Umbilical cord (tissue), 2 donors: ENCODE measurements at places on chromosomes 7 and 10. TPM values are rescaled to one million over a fixed set of nuclear protein-coding genes. Genes with fewer than 3 reads are reported as not detected.

- no peak for DNase-seq
Measured at GRCh38 chr7:96361116-96361857, 39.4 kb upstream of the SLC25A13 start.

- no peak for DNase-seq
Measured at GRCh38 chr10:19968745-19969144, 152.5 kb downstream of the PLXDC2 start.

GRCh38 chr7:4361774-4362173, 320.3 kb upstream of the FOXK1 start:
- no peak for DNase-seq

- no peak for DNase-seq
Measured at GRCh38 chr7:2209961-2210323, 22.8 kb downstream of the MAD1L1 start.

- DNase-seq = peak; percentile 31
Measured at GRCh38 chr7:51428217-51428887, 111.7 kb upstream of the COBL start.

GRCh38 chr7:93992421-93993110, 11.6 kb downstream of the BET1 start:
- no peak for DNase-seq

The ADCYAP1R1 gene
- total RNA-seq = 0.48 TPM

The VENTX gene
- total RNA-seq = not detected

The PUS7 gene
- total RNA-seq = 19.5 TPM

The MGMT gene
- 22.1 TPM for total RNA-seq

- peak; percentile 81 for DNase-seq
Measured at GRCh38 chr7:99374111-99375064, at the start of gene ARPC1B. Gene ARPC1B (plus strand): TSS chr7:99374730. CDS start chr7:99385715, 10,985 bp downstream.

GRCh38 chr7:99990460-99990852, 14.6 kb upstream of the AZGP1 start:
- no peak for DNase-seq

- DNase-seq = peak; percentile 19
Measured at GRCh38 chr10:62788861-62789467, 15.6 kb upstream of the ADO start.

GRCh38 chr10:14325325-14325955, 5.3 kb downstream of the FRMD4A start:
- DNase-seq = no peak

DNA sequence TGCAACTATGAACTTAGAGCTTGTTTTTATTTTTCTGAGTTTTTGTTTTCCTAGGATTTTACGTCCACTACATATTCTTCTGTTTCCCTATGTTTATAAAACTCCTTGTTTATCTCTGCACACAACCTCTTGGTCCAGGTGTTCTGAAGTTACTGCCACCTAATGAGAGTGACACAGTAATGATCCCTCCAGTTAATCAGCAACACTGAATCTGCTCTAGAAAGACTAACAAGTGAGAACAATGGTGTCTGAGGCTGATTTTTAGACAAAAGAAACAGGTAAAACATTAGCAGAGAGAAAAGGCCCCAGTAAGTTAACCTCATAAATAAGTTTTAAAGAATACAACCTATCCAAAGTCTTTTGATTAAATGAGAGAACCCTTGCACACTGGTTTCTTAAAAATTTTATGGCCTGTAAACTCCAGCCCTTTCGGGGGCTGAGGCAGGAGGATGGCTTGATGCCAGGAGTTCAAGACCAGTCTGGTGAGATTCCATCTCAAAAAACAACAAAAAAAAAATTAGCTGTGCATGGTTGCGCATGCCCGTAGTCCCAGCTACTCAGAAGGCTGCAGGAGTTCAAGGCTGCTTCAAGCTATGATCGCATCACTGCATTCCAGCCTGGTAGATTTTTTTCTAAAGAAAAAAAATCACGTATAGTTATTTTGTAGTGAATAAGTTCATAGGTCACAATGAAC, 397.6 kb downstream of the MAGI2 start:
- peak; percentile 62 for DNase-seq

- no peak for DNase-seq
Measured at GRCh38 chr7:73539709-73540108, 17.6 kb upstream of the BAZ1B start.

GRCh38 chr10:30579574-30579973, 50.0 kb downstream of the LYZL2 start:
- peak; percentile 82 for DNase-seq

The NUTM2A gene
- total RNA-seq = not detected

DNA sequence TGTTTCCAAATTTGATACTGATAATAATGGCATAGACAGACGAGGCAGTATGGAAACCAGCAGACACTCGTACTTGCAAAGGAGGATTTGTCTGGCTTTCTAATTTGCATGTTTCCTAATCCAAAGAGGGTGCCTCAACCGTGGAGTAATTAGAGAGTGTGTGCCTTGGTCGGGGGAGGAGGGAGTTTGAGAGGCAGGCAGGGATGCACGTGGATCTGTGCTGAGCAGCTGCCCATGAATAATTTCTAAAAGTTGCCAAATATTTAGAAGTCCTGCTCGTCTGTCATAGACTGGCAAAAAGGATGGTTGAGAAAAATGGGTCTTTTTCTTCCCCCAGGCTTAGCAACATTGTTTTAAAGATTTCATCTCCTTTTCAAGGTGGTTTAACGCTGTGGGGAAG, 69.4 kb downstream of the PTPRE start:
- DNase-seq = no peak

GRCh38 chr7:42127232-42127622, 109.8 kb downstream of the GLI3 start:
- no peak for DNase-seq

The SPRN gene
- total RNA-seq = 0.96 TPM

The ACSM6 gene
- total RNA-seq = 0.96 TPM

- DNase-seq = no peak
Measured at GRCh38 chr10:101803511-101803910, 14.7 kb downstream of the OGA start.

The GIMAP4 gene
- total RNA-seq = 9.6 TPM

DNA sequence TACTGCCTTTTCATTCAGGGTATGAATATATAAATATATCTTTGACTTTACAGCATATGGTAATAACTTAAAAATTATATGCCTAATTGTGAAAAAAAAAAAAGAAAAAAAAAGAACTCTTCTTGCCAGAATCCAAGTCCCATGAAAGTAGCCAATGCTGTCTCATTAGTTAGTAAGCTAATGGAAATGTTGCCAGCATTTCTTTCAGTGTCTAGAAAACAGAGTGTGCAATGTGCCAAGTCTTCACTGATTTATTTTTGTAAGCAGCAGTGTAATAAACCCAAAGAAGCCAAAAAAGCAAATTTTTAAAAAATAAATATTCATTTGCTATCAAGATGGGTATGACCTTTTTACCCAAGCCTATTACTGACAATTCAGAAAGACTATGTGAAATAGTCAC, 31.1 kb upstream of the LRRN3 start:
- no peak for DNase-seq

- no peak for DNase-seq
Measured at GRCh38 chr10:66534866-66535265, 391.0 kb upstream of the LRRTM3 start.

The SLC18A3 gene
- not detected for total RNA-seq

The RPP38 gene
- 12.5 TPM for total RNA-seq

DNA sequence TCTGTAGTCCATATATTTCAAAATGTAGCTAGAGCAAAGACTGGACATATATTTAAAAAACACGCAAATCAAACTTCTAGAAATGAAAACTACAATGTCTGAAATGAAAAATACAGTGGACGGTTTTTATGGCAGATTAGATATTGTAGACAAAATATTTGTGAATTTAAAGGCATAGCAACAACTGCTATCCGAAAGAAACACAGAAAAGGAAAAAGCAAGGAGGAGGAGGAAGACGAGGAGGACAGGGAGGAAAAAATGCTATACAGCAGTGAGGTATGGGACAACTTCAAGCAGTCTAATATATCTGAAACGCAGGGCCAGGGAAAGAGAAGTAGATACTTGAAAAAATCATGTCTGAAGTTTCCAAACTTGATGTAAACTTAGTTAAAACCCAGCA, 13.3 kb downstream of the WASL start:
- no peak for DNase-seq

GRCh38 chr7:66304536-66304935, 99.4 kb downstream of the TPST1 start:
- peak; percentile 75 for DNase-seq

GRCh38 chr10:74011770-74012169, 13.9 kb downstream of the VCL start:
- DNase-seq = peak; percentile 88

GRCh38 chr10:75969031-75969430, 537.6 kb downstream of the LRMDA start:
- DNase-seq = no peak

The NCF1 gene
- not detected for total RNA-seq

The SFMBT2 gene
- 11.6 TPM for total RNA-seq

DNA sequence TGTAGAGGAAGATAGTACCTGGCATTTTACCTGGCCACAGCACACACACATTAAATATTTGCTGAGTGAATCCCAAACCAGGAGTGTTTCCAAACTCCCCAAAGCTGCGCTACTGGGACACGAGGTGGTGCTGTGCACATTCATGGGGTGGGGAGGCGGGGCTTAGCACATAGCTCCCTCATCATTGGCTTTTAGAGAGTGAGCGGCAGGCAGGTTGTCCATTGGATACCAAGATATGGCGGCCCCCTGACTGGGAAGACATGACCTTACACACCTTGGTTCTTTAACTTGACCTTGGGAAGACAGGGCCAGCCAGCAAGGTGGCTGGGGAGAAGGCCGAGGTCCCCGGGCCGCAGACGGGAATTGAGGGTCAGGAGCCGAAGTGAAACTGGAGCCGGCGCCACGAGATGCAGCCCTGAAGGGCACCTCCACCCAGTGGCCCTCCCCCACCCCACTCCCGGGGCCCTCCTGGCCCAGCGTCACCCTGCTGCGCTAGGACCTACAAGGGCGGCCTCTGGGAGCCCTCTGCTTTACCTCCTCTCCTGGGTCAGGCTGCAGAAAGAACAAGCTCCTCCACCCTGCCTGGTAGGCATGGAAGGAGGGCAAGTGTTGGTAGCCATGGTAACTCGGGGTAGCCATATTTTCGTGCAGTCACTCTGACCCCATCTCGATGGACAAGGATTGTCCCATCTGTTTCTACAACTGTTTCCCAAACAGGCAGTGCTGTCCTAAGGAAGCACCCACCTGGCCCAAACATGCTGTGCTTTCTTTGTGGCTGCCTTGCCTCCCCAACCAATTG, 24.0 kb downstream of the TMEM176A start:
- DNase-seq = no peak

GRCh38 chr10:102763037-102763607, 19.4 kb downstream of the WBP1L start:
- DNase-seq = no peak

- DNase-seq = no peak
Measured at GRCh38 chr7:106071356-106071998, 40.6 kb downstream of the SYPL1 start.

DNA sequence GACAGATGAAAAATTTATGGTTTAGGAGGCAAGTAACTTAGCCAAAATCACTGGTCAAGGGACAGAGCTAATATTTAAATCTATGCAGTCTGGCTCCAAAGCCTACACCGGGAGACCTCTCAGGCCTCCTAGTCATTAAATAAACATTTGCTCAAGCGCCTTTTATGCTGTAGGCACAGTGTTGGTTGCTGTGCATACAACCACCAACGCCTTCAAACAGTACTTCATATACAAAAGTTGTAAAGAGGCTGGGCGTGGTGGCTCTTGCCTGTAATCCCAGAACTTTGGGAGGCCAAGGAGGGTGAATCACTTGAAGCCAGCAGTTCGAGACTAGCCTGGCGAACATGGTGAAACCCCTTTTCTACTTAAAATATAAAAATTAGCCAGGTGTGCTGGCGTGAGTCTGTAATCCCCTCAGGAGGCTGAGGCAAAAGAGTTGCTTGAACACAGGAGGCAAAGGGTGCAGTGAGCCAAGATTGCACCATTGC, 159.8 kb downstream of the MAGI2 start:
- no peak for DNase-seq

- no peak for DNase-seq
Measured at GRCh38 chr7:120060875-120061274, 212.1 kb upstream of the KCND2 start.

The KCND2 gene
- total RNA-seq = 3.4 TPM

The EPDR1 gene
- 13.0 TPM for total RNA-seq

The FGFBP3 gene
- 1.2 TPM for total RNA-seq

The ASAH2B gene
- total RNA-seq = 7.5 TPM
